Osteoblast (primary cell): ENCODE measurements at places on chromosomes 3 and 15. TPM values are rescaled to one million over a fixed set of nuclear protein-coding genes. Genes with fewer than 3 reads are reported as not detected.

GRCh38 chr3:128269796-128270195 lies 116.5 kb downstream of the EEFSEC start:
- DNase-seq: no peak

DNA sequence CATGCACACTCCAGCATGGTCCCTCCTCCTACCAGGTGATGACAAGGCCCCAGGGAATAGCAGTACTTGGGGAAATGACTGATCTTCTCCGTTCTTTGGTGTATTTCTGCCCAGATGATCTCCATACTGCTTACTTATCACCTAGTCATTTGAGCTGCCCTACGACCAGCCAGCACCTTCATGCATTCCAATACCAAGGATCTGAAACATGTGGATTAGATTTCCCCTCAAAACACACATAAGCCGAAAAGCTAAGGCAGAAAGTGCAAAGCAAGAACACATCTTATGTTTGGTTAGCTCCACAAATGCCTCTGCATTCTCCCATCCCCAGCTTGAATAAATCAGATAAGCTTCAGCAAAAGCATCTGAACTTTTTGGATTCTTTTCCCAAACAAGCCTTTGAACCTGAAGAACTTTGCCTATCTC lies 64.8 kb upstream of the BCL6 start:
- no peak for DNase-seq

GRCh38 chr3:138362538-138362937 lies 14.2 kb downstream of the MRAS start:
- DNase-seq: no peak

DNA sequence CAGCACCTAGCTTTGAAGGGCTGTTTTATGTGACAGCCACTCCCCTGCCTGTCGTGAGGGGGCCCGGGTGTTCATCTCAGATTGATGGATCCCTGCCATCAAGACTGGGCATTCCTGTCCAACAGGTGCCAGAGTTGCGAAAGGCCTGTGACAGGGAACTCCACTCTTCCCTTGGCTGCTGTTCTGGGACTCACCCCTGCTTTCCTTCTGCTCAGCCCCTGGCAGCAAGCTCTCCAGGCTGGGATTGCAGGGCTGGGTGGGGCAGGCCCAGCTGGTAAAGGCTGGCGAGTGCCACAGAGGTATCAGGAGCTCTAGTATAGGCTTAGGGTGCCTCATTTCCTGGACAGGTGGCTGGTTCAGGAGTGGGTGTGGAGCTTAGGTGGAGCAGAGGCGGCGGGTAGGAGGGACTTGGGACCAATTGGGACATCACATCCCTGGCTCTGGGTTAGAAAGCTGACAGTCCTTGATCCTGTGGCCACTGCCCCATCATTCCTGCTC lies at the start of gene PLA2G4B:
Gene PLA2G4B, plus strand, starts transcription at position 448 of the 498 bp plus-strand sequence. CDS start 67 bp downstream, outside the sequence.
- DNase-seq: no peak

GRCh38 chr15:68298336-68298735 lies 20.8 kb downstream of the FEM1B start:
- no peak for DNase-seq

GRCh38 chr15:42759093-42759492 lies 22.2 kb upstream of the CDAN1 start:
- no peak for DNase-seq

The GP9 gene
- total RNA-seq: not detected in 2 replicates

The RASGRP1 gene
- total RNA-seq: 0.36 and 0.59 TPM in 2 replicates

The PGBD4 gene
- total RNA-seq: 1.8 and 2.1 TPM in 2 replicates

The GOLGB1 gene
- 62.2 and 70.6 TPM in 2 replicates for total RNA-seq

The ALS2CL gene
- 1.1 and 1.8 TPM in 2 replicates for total RNA-seq
